RCC 7860 (cell line): ENCODE measurements at places on chromosomes 1 and 21.

DNA sequence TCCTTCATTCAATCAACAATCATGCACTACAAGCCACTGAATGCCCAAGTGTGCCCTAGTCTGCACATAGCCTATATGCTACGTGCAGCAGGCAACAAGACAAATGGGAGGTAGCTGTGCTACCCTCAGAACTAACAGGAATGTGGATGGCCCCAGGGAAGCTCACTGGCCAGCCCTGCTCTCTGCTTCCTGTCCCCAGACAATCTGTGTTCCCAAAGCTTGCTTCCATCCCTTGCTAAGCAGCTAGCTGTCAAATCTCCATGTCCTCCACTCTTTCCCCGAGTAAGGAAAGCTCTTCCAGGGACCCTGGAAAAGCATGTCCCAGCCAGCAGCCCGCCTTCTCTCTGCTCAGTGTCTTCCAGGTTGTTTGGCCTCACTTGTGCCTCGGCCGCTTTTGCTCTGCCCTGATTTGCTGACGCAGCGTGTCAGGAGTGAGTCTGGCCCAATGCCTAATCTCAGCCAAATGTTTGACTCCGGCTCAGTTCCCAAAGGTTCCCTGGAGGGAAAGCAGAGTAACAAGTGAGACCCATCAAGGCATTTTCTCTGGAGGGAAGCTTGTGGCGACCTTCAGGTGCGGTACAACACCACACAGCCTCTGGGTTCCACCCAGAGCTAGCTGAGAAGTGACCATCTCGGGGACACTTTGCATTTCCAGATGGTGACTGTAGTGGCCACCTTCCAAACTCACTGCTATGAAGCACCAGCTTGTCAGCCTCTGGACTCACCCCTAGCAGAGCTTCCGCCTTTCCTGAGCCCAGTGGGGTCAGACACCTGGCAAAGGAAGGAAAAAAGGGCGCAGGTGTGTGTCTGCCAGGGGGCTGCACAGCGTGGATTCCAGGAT lies 243.4 kb downstream of the RHOU start:
- DNase-seq = no peak

DNA sequence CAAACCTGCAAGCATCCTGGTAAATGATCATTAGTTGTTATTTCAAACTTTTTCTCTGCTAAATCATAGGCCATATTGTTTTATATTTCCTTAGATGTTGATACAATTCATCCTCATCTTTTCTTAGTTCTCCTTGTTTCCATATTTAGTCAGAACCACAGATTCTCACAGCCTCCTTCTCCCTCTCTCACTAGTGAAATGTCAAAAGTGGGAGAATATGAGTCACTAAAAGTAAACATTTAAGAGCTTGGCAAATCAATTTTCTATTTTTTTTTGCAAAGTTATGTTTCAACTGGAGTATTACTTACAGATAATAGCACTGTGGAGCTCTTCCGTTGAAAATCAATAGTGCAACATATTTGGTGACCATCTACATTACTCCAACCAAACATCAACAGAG lies 308.8 kb downstream of the COL11A1 start:
- DNase-seq = no peak

DNA sequence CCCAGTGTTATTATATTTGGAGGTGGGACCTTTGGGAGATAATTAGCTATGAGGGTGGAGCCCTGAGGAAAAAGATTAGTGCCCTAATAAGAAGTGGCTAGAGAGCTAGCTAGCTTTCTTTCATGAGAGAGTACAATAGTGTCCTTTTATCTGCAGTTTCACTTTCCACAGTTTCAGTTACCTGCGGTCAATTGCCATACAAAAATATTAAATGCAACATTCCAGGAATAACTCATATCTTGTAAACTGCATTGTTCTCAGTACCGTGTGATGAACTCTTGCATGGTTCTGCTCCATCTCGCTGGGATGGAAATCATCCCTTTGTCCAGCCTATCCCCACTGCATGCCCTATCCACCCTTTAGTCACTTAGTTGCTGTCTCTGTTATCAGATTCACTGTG lies 201.6 kb downstream of the RWDD3 start:
- no peak for DNase-seq

GRCh38 chr1:178945763-178946266 lies 74.9 kb upstream of the ANGPTL1 start:
- no peak for DNase-seq

GRCh38 chr1:172638249-172638648 lies 20.7 kb upstream of the FASLG start:
- DNase-seq = peak; percentile 18

GRCh38 chr21:34885125-34885524 lies 164.0 kb downstream of the RUNX1 start:
- no peak for DNase-seq

DNA sequence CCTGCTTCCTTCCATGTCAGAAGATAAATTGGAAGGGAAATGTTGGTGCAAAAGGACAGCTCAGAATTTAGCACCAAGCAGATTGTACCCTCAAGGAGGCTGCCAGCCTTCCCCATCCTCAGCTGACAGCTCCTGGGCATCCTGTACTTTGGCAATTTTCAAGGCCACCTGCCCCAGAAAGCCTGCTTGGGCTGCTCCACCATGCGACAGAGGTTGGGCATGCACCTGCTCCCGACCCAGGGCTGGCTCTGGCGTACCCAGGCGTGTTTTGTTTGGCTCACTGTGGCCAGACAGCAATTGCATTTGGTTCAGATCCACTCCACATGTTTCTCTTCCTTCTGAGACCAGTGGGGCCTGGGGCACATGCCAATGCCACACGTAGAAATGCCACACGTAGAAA lies 547.8 kb downstream of the NPHP4 start:
- DNase-seq = no peak

DNA sequence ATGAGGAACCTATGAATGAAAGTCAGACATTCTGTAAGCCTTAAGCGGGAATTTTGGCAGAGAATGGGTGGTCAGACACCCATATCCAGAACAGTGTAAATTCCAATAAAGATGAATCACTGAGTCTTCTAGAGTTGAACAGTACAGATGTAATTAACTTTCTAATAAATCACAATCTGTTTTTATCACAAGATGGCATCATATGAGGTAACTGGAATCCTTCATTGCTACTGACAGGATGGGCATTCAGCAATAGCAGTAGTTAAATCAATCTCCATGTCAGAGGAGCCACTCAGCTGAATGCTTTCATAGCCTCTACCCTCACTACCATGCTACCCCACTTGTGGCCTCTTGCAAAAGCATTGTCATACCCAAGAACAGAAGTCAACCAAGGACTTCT lies 690.3 kb downstream of the AMY1C start:
- no peak for DNase-seq

GRCh38 chr1:28812669-28813468 lies 899 bp downstream of the OPRD1 start:
- DNase-seq = no peak

DNA sequence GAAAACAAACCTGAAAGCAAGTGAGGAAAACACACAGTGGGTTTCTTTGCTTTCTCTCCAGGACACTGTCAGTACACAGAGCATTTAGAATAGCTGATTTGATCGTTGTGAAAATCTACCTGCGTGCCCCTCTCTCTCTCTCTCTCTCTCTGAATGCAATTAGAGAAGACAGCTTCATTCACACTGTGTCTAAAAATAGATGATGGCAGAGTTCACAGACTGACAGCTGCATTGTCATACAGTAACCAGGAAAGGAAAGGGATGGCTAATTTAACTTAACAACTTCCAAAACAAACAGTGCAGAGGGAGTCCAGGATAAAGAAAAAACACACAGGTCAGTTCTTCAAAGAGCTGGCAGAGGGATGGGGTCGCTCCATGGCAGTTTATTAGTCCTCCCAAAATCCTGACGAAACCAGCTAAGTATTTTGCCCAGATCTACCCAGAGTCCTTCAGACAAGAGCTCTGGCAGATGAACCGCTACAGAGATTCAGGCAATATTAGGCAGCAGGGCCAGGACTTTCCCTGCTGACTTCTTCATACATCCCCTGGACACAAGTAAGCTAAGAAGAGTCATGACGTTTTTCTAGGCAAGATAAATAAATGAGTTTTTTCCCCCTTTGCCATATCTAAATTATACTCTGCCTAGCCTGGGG lies 58.9 kb downstream of the WLS start:
- DNase-seq = no peak

- no peak for DNase-seq
These were observed 163.2 kb upstream of the CSF3R start for GRCh38 chr1:36645867-36646266.

- no peak for DNase-seq
These were observed 259.5 kb upstream of the CHRM3 start for GRCh38 chr1:239126884-239127283.

DNA sequence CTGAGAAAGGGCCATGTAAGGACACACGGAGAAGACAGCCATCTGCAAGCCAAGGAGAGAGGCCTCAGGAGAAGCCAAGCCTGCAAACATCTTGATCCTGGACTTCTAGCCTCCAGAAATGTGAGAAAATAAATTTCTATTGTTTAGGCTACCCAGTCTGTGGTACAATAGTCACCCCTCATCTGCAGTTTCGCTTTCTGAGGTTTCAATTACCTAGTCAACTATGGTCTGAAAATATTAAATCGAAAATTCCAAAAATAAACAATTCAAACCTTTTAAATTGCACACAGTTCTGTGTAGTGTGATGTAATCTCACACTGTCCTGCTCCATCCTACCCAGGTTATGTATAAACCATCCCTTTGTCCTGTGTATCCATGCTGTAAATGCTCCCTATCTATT lies 52.6 kb downstream of the ZNF644 start:
- DNase-seq = no peak

GRCh38 chr21:30415993-30416392 lies 9.7 kb downstream of the KRTAP13-3 start:
- DNase-seq = no peak

- no peak for DNase-seq
These were observed 33.3 kb downstream of the PLEKHO1 start for GRCh38 chr1:150183061-150183460.
